Dermis microvascular lymphatic vessel endothelial cell (primary cell): ENCODE measurements at places on chromosomes 2 and 18.
A peak's percentile ranks its signal among the peaks of the same experiment; 100 is the strongest.

DNA sequence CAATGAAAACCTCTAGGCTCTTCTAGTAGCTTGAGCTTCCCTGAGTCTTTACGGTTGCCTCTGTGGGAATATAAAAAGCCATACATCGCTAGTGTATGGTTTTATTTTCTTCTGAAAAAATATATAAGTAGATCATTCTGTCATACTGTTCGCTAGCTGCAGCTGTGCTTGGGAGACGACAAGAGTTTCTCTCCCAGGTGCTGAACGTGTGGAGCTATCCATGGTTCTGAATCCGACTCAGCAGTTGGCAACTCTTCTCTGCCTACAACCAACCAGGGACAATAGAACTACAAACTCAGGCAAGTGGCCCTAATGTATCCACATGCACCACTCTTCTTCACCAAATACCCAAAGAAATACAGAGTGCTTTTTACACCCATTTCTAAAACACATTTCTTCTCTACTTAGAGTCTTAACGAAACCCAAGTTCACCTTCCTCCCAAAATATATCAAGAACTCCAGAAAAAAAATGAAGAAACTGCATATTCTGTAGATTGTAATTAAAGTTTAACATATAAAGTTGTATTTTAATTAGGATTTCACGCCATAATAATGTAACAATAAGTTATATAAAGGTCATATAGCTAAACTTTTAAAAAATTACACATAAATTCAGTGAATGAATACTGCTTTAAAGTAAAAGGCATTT, 2.2 kb upstream of the KCNH7 start:
- DNase-seq = peak; percentile 59

- no peak for DNase-seq
These were observed 14.2 kb upstream of the HK2 start for GRCh38 chr2:74819702-74820101.

DNA sequence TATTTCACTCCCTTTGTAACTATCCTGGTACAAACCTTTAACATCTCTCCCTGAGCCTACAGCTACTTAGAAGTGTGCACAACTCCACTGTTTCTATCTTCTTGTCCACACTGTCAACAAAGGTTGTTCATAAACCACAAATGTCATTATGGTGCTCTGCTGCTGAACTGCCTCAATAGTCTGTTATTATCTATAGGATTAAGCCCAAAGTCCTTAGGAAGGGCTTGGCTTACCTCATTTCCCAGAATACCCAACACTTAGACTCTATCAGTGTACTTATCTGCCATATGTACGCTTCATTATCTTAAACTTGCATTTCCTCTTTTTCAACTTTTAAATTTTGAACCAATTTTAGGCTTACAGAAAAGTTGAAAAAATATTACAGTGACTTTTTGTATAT, 94.2 kb downstream of the HNMT start:
- DNase-seq = no peak

- no peak for DNase-seq
These were observed 146.2 kb upstream of the MSH6 start for GRCh38 chr2:47636596-47637264.

DNA sequence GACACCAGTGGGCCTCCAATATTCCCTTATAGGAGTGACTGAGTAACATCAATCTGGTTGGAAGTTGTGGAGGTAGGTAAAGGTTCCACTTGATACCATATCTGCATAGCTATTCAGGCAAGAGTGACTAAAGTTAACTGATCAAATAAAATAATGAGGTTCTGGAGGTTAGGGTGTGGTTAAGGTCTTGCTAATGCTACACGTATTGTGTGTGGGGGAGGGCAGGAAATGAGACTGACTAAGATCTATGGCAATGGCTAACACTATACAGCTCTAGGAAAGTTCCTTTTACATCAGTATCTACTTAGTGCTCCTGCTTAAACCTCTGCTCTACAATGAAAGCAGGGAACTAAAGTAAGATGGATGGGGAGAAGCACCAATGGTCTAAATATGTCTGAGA, 149.1 kb upstream of the MGAT5 start:
- no peak for DNase-seq

GRCh38 chr2:24409700-24410556, 49.6 kb upstream of the ITSN2 start:
- peak; percentile 68 for DNase-seq

DNA sequence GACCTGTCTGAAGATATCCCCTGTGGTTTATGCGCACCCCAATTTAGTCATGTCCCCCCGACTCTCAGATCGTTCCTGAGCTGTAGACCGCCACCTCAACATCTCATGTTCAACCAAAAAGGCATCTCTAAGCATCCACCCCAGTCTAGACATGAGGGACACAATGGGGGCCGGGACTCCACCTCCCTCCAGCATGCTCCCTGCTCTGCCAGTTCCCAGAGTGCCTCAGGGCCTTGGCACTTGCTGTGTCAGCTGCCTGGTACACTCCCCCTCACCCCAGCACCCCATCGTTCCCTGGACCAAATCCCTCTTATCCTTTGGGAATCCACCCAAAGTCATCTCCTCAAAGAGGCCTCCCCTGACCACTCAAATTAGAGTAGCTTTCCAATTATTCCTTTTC, 22.2 kb downstream of the TNS1 start:
- no peak for DNase-seq

DNA sequence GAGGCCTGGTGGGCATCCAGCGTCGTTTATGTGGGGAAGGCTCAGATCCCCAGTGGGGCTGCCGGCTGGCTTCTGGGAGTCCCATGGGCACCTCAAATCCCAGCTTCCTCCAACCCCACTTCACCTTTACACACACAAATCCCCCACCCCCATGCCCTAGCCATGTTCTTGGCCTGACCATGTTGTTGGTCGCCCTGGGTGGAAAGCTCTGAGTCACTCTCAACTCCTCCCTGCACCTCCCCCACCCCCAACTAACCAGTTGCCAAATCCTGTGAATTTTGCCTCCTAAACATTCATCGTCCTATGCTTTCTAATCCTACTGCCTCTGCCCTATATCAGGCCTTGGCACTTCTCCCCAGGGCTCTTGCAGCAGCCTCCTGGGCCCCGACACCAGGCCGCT, 6.4 kb downstream of the TNS1 start:
- no peak for DNase-seq
